ENCODE measurements at places on chromosomes 7 and 10.

DNA sequence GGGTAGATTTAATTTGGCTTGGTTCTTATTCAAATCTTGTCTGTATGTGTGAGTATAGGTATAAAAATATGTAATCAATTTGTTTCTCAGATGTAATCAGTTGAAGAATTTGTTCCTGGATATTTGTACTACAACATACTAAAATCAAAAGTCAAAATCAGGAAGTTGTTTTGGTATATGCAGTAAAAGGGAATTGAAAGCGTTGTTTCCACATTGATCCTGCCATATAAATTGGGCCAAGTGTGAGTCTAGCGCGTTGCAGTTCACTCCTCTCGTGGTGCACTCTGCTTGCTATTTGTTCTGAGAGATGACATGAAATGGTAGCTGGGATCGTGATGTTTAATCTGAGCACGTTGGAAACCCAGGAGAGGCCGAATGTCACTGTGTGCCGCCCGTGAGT is 55.9 kb downstream of the SHH start:
- no peak for DNase-seq

- no peak for DNase-seq
Measured at GRCh38 chr10:13700473-13701144, 113.8 kb downstream of the PRPF18 start.

DNA sequence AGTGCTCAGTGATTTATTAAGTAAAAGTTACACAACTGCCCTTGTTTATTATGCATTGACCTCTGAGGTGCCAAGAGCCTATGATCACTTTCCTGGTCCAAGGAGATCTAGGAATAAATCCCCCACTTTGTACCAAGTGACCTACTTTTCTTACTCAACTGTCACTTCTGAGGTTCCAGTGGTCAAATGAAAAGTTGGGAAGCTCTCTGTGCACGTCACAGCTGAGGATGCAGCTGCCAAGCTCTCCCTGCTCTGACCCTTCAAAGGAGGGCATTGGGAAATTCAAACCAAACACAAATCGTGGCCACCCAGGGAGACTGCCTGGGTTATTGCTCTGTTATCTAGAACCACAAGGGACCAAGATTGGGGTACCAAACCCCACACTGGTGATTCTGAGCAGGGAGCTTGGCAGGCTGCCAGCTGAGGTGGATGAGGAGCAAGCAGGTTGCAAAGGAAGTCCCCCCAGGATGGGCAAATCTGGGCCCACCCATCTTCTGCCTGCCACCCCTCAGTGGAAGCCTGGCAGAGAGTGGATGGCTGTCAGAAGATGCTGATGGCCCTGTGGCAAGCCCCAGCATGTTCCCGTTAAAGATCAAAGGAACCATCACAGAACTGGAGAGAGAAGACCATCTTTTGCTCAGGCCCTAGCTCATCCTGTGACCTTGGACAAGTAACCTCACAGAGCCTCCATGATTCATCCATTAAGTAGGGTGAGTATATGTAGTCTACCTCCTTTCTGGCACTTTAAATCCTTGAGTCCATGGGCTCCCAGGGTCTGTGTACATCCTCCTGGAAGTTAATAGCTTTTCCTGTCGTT is 106.8 kb downstream of the PPP1R3C start:
- DNase-seq, result no peak

- no peak for DNase-seq
Measured at GRCh38 chr7:80150611-80151273, 16.1 kb downstream of the GNAI1 start.

DNA sequence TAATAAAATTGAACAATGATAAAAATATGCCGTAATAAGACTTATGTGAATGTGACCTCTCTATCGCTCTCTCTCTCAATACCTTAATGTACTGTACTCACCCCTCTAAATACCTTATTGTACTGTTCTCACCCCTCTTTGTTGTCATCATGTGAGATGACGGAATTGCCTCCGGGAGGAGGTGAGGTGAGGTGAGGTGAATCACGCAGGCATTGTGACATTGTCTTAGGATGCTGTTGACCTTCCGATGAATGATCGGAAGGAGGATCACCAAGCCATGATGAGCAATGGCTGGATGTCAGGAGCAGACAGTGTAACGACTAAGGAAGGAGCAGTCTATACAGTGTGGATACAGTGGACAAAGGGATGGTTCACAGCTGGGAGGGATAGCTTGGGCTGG is 87.4 kb upstream of the FAM20C start:
- DNase-seq, result no peak

- DNase-seq, result no peak
Measured at GRCh38 chr7:68224041-68224741, 1227.6 kb downstream of the TYW1 start.

- no peak for DNase-seq
Measured at GRCh38 chr10:77835669-77836086, 90.9 kb downstream of the DLG5 start.

DNA sequence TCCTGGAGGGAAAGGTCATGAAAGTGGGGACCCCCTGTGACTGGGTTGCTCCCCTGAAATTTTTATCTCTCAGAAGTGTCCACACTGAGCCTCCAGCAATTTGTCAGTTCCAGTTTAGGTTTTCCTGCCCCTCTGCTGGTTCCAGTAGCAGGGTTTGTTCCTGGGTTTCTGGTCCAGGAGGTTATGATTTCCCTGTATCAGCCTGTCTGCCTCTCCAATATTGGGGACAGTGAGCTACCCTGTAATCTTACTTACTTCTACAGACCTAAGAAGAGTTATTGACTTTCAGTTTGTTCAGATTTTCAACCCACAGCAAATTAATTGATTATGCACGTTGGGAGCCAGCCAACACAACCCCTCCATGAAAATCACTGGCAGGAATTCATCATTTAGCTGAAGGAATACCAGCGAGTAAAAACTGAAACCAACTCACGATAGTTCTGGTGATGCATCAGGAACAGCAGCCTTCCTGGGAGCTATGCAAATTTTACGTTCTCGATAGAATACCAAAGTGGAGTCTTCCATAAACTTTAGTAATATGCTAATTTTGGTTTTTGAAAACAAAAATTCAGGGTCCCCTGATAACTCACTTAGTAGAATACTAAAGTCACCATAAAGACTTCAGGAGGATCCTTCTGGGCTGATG is 31.3 kb upstream of the IL15RA start:
- no peak for DNase-seq

GRCh38 chr7:93756890-93757289 is 133.7 kb downstream of the TFPI2 start:
- DNase-seq, result no peak

- no peak for DNase-seq
Measured at GRCh38 chr7:7330997-7331396, 148.7 kb downstream of the C1GALT1 start.

Data from BJ (cell line).